ENCODE measurements at places on chromosomes 13 and 19.
A peak's percentile ranks its signal among the peaks of the same experiment; 100 is the strongest.

DNA sequence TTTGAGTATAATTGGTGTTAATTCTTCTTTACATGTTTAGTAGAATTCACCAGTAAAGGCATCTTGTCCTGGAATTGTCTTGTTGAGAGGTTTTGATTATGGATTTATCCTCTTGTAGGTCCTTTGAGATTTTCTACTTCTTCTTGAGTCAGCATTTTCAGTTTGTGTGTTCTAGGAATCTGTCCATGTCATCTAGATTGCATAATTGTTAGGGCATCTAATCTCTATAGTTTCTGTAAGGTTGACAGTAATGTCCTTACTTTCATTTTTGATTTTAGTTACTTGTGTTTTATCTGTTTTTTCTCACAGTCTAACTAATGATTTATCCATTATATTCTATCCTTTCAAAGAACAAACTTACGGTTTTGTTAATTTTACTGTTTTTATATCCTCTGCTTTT lies 492.0 kb downstream of the FGF9 start:
- DNase-seq: no peak

GRCh38 chr19:28424077-28424476 lies 788.9 kb downstream of the UQCRFS1 start:
- no peak for DNase-seq

DNA sequence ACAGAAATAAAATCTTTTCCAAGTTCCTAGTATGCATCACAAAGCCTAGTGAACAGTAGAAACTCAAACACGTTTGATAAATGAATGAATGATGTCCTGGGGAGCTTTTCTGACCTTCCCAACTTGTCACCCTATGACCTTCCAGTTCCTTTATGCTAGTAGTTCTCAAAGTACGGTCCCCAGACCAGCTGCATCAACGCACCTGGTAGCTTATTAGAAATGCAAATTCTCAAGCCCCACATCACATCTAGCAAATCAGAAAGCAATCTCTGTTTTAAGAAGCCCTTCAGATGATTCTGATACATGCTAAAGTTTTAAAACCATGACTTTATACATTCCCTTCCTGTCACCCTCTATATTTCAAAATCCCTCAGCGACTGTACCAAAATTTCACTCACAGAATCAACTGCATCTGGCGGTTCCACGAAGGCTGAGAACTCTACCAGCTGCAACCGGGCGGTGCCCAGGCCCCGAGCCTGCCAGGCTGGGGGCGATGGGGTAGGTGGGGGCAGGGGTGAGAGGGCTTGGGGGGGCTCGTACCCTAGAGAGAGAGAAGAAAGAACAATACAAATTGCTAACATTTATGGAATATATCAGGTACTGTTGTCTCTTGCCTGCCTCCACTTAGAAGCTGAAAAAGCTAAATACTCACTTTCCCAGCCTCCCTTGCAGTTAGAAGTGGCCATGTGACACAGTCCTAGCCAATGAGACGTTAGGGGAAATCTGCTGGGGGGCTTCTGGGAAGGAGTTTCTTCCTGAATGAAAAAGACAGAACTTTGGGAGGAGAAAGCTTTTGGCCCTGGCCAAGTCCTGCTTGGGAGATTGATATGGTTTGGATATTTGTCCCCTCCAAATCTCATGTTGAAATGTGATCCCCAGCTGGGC lies 13.3 kb downstream of the CD37 start:
- no peak for DNase-seq

GRCh38 chr19:10718205-10719196 lies 622 bp downstream of the DNM2 start:
- no peak for DNase-seq

DNA sequence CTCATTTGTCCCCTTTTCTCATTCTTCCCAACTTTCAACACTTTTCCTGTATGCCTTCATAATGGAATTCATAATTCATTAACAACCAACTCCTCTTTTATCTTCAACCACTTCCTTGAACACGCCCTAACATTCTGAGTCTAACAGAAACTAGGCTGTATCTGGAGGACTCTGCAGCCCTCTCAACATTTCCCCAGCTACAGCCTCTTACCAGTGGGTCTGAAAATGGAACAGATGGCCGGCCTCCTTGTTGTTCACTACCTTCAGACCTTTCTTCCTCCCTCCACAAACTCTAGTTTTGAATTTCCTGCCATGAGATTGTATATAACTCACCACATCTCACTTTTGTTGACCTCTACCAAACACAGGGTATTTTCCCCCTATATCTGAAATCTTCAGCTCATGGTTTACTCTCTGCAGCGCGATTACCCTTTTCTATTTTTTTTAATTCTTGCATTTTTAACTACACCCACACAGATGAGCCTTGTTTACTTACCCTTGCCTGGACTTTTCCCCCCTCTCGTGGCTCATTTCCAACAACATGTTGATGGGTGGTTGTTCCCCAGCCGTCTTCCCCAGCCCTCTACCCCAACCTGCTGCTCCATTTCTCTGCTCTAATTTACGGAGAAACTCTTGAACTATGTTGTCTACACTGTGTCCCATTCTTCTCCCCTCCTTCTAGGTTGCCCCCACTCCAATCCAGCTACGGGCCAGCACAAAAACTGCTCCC lies 846 bp downstream of the ZNF790 start:
- DNase-seq: no peak

- DNase-seq: peak; percentile 66
Observed at GRCh38 chr19:18282021-18282787, 782 bp upstream of the JUND start.

- no peak for DNase-seq
Observed at GRCh38 chr19:43731346-43731745, 15.5 kb downstream of the IRGC start.

DNA sequence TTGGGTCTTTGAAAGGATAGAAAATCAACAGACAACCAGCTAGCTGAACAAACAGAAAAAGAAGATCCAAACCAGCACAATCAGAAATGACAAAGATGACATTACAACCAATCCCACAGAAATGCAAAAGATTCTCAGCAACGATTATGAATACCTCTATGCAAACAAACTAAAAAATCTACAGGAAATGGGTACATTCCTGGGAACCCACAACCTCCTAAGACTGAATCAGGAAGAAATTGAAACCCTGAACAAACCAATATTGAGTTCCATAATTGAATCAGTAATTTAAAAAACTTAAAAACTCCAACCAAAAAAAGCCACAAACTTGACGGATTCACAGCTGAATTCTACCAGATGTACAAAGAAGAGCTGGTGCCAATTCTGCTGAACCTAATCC lies 20.9 kb upstream of the C1QTNF9B start:
- DNase-seq: no peak

GRCh38 chr19:485583-486236 lies 10.6 kb upstream of the MADCAM1 start:
- DNase-seq: no peak

DNA sequence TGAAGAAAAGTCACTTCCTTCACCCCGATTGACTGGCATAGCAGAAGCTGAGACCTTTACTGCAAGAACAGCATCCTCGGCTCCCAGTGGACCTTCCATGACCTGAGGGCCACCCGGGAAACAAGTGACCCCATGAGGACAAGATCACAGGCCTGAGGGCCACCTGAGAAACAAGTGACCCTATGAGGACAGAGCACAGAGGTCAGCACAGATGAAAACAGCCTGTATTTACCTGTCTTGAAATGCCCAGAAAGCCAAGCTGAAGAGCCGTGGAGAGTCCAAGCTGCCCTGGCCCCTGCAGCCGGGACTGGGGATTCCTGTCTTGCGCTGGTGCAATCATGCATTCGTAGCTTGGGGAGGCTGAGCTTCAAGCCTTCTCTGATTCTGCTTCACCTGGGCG lies 114.2 kb upstream of the SPACA7 start:
- no peak for DNase-seq

All from stimulated activated CD8-positive, alpha-beta memory T cell treated with anti-CD3 and anti-CD28 coated beads, Interleukin-4, amount 100 ng/mL, for 1 hour (primary cell).